ENCODE measurements at places on chromosomes 7 and 10.
A peak's percentile ranks its signal among the peaks of the same experiment; 100 is the strongest.

DNA sequence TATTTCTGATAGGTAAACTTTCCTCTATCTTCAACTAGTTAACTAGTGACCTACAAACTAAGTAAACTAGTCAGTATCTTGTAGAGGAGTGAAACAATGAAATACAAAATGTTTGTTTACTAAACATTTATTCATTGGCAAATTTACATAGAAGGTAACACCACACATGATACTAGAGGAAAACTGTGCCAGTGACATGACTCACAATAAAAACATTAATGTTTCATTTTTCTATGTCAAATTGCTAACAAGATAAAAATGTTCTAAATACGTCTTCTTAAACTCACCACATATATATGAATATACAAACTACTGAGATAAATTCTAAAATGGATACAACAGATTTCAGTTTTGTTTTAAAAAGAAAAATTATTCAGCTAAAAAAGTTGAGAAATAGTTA lies 471.3 kb downstream of the PARD3 start:
- DNase-seq: no peak

DNA sequence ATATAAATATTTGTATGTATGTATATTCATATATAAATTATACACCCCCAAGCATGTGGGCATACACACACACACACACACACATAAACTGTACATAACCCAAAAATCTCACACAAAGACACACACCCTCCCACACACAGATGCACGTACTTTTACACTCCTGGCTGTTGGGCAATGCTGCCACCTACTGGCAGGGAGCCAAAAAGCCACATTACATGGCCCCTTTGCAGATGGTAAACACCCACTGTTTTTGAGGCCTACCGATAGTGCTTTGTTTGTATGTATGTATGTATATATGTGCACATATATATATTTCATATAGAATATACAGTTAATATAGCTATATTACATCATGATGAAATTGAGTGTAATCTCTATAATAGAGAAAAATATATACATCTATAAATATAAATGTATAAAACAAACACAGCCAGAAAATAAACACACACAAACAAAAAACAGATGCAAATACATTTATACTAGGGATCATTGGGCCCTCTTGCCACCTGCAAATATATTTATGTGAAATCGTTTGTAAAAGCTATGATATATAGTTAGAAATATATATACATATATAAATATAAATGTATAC lies 120.1 kb upstream of the ACBD5 start:
- DNase-seq: peak; percentile 59

DNA sequence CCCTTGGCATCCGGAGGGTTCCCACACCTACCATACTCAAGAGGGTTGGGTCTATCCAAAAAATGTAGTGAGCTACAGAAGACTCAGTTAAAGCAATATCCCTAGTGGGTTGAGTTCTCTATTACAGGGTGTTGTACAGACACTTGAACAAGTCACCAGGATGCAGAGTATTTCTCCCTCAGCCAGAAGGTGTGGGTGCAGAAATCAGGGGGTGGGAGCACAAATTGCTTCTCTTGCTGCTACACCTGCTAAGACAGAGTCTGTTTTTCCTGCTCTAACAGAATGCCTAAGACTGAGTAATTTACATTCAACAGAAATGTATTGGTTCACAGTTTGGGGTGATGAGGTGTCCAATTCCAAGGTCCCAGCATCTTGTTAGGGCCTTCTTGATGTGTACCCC lies 433.4 kb downstream of the TCERG1L start:
- DNase-seq: no peak

- DNase-seq: peak; percentile 53
Observed at GRCh38 chr10:69914398-69915214, 112.9 kb downstream of the COL13A1 start.

DNA sequence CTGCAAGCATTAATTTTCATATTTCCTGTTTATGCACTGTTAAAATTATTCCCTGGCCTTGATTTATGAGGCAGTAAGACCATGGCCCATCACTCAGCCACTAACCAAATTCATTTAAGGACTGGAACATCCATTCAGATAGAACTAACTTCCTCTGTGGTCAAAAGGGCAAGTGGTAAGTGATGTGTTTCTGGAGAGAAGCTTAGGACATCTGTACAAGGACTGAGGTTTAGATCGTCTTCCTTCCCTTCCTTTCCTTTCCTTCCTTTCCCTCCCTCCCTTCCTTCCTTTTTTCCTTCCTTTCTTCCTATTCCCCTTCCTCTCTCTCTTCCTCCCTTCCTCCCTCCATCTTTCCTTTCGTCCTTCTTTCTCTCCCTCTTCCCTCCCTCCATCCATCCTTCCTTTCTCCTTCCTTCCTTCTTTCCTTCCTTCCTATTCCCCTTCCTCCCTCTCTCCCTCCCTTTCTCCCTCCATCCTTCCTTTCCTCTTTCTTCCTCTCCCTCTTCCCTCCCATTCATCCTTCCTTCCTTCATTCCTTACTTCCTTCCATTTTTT lies 1019.4 kb downstream of the TYW1 start:
- no peak for DNase-seq

- no peak for DNase-seq
Observed at GRCh38 chr10:35456153-35456720, 119.9 kb downstream of the CCNY start.

- peak; percentile 13 for DNase-seq
Observed at GRCh38 chr10:71486484-71487114, 89.9 kb downstream of the CDH23 start.

- DNase-seq: no peak
Observed at GRCh38 chr7:133003052-133003910, 78.6 kb downstream of the CHCHD3 start.

- DNase-seq: no peak
Observed at GRCh38 chr10:133267829-133268228, 8.8 kb downstream of the ADAM8 start.

- peak; percentile 81 for DNase-seq
Observed at GRCh38 chr10:16891375-16892313, 74.4 kb upstream of the RSU1 start.

- peak; percentile 85 for DNase-seq
Observed at GRCh38 chr10:88880282-88881076, 434 bp downstream of the STAMBPL1 start.

- DNase-seq: peak; percentile 64
Observed at GRCh38 chr10:18659819-18660535, 746 bp downstream of the ARL5B start.

DNA sequence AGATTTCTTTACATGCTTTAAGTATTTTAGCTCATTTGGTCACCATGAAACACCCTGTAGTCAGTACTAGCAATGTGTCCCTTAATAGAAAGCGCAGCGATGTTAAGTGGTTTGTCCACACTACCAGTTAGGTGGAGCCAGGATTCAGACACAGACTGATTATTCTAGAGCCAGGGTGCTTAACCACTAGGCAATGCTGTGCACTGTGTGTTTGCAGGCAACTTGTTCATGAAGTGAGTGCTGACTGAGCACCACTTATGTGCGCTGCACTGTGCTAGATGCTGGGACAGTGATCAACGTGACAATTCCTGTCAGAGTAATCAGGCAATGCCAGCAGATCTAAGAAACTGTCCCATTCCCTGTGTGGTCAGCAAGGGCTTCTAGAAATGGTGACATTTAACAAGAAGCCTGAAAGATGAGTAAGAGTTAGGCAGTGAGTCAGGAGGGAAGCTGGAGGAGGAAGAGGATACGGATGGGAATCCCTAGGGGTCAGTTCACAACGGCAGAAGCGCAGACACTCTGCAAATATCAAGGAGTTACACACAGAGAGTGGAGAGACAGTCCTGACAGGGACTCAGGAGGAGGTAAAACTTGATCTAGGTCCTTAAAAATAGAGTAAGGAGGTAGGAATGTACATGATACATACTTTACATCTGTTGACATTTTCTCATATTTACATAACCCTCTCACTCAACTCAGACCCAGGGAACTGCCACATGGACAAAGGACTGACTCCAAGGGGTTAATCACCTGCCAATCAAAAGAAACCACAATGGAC lies 69.7 kb upstream of the EGR2 start:
- no peak for DNase-seq

DNA sequence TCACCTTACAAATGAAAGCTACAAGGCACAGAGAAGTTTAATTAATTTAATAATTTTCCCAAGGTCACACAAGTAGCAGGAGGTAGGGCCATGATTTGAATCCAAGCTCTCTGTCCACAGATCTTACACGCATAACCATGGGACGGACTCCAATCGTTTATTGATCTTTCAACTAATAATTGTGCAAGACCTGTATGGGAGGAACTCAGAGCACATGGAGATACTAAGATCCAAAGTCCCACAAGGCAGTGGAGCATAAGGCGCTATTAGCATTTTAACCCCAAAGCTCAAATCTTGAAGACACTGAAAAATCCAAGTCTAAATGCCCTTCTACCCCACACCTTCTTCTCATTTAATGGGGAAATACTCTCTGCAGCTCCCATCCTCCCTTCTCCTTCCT lies 143.5 kb downstream of the FGFR2 start:
- no peak for DNase-seq

- DNase-seq: no peak
Observed at GRCh38 chr7:115058726-115059125, 136.8 kb downstream of the MDFIC start.

DNA sequence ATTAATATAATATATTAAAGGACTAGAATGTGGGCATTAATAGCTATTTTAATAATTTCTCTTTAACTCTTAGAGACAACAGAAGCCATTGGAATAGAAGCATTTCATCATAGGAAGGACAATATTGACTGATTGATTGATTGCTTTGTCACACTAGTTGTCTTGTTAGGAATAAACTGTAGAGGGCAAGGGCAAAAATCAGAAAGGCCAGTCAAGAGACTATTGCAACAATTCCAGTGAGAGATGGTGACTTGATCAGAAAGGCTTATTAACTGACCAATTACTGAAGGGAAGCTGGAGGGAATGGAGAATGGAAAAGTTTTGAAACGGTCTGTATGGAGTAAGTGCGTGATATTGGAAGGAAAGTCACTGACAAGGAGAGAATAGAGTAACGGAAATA lies 87.3 kb downstream of the RUNDC3B start:
- no peak for DNase-seq

GRCh38 chr10:123391275-123392028 lies 237.2 kb downstream of the BUB3 start:
- no peak for DNase-seq

DNA sequence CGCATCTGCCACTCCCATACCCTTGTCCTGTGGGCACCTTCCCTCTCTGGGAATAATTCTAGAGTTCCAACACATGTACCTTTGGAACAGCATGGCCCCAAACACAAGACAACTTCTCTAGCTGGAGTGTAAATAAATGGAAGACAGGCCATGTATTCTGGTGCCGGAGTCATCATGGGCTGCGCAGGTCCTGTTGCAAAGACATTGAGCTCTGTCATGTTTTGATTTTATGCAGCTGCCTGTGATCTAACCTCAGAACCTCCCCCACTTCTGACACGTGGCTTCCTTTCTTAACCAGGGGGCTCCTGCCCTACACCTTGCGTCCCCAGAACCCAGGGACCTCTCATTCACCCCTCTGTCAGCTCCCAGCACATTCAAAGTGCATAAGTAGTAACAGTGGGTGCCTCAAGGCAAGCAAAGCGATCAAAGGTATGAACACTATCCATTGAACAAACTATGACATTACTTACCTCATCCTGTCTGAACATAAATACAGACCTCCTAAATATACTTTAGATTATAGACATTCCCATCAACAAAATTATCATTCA lies 219.9 kb downstream of the FGFR2 start:
- DNase-seq: no peak

DNA sequence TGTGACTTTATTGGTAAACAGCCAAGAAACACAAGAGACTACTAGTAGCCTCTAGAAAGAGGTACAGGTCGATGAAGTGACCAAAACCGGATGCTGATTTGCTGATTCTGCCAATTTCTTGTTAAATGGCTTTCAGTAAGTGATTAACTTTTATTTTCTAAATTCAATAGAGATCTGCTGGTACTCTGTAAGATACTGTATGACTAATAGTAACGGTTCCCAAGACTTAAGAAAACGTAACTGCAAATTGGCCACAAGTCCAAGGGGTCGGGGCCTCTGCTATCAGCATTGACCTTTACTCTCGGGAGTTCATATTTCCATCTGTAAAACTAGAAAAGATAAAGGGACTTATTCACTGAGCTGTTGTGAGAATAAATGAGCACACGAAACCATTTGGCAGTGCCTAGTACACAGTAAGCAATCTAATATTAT lies 1.4 kb downstream of the FAM3C start:
- no peak for DNase-seq

- no peak for DNase-seq
Observed at GRCh38 chr10:121516093-121516865, 82.0 kb downstream of the FGFR2 start.

DNA sequence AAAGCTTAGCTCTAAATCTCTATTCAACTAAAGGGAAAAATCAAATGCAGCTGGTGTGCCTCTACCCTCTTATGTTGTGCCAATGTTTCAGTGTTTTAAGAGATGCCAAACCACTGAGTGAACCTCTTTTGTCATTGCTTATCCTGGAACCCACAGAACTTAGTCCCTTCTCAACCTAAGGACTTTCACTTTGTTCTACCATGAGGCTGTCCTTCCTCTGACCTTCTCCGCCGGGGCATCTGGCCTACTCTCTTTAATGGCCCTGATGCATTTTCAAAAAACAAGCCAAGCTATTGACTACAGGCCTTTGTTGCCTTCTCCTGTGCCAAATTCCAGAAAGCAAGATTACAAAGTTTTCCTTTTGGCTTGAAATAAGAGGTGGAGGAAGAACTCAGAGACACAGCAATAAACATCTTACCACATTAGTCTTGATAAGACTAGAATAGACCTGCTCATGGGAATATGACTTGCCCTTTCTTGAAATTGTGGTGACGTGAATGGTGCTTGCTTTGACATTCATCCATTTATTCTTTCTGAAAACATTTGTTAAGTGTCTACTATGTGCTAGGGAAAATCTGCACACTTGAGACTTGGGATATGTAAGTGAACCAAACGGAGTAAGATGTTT lies 253.2 kb upstream of the SMIM30 start:
- no peak for DNase-seq

GRCh38 chr7:77200542-77200941 lies 923 bp upstream of the FGL2 start:
- DNase-seq: no peak

- no peak for DNase-seq
Observed at GRCh38 chr7:23106823-23107663, 1.5 kb downstream of the KLHL7 start.

GRCh38 chr7:159169391-159169790 lies 24.7 kb upstream of the VIPR2 start:
- DNase-seq: no peak

GRCh38 chr7:27210441-27211083 lies 10.7 kb upstream of the HOXA13 start:
- DNase-seq: peak; percentile 72

GRCh38 chr7:107122486-107122911 lies 46.3 kb upstream of the HBP1 start:
- DNase-seq: no peak

GRCh38 chr7:6158424-6159096 lies 113.9 kb downstream of the CYTH3 start:
- no peak for DNase-seq

GRCh38 chr7:39217783-39218182 lies 240.1 kb downstream of the POU6F2 start:
- DNase-seq: no peak

GRCh38 chr7:147412782-147413556 lies 1177.6 kb upstream of the C7orf33 start:
- DNase-seq: no peak
